ENCODE measurements at places on chromosomes 6 and 20.

- H3K4me3 ChIP-seq: no peak overlapping the region
- H3K27ac ChIP-seq: no peak overlapping the region
- H3K27me3 ChIP-seq: no peaks in the 10 kb centered on the region
- H3K4me1 ChIP-seq: no peaks in the 10 kb centered on the region
Measured at GRCh38 chr20:9088556-9088955, 19.7 kb downstream of the PLCB4 start.

DNA sequence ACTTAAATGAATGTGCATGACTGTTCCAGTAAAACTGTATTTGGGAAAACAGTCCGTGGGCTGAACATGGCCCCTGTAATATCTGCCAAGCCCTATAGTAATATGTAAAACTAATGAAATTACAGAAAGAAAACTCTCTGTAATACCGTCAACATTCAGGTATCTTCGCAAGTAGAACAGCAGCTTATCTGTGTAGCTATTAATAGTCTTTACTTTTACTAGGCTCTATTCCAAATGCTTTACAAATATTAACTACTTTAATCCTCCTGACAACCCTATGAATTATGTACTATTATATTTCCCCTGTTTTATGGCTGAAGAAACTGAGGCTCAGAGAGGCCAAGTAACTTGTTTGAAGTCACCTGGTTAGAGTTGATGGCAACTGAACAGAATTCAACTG lies 57.1 kb downstream of the DAAM2 start:
- H3K4me3 ChIP-seq: no peak overlapping the region
- no peaks in the 10 kb centered on the region for H3K4me1 ChIP-seq

DNA sequence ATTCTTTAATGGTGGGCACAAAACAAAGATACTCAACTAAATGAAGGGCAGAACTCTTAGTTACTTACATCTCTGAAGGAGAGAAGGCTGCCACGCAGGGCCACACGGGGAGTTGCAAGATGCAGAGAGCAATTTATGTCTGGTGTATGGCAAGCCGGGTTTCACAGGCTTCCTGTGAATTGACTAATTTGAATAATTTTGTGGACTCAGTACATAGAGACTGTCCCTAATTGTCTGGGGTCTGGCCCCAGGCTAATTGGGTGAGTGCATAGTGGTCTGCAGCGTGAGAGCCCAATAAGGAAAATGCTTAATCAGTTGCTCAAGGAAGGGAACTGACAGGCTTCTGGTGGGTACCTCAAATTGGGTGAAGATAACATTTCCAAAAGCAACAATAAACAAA lies 205.7 kb downstream of the OTOR start:
- H3K27me3 ChIP-seq: no peaks in the 10 kb centered on the region
- no peak overlapping the region for H3K27ac ChIP-seq
- no peaks in the 10 kb centered on the region for H3K4me1 ChIP-seq
- H3K4me3 ChIP-seq: no peak overlapping the region

- no peak overlapping the region for H3K27ac ChIP-seq
- H3K4me3 ChIP-seq: no peak overlapping the region
Measured at GRCh38 chr6:26420688-26421171, 18.7 kb downstream of the BTN3A1 start.

DNA sequence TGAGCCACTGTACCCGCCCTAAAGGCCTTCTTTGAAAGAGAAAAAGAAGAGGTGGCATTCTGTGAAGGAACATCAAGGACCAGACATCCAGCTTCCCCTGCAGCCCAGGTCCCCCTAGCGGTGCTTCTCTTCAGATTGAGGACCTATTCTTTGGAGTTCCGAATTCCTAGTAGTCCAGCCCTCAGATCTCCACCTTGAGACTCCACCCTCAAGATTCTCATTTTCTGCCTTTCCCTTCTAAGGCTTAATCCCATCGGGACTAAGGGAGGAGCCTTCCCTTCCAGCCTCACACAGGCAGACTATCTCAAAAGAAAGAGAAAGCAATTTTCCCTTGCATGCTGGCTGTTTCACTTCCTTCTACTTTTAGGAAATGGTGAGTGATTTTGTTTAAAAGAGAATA lies 32.5 kb downstream of the MUC22 start:
- DNase-seq: no peak
- H3K36me3 ChIP-seq: no peaks in the 10 kb centered on the region
- H3K4me1 ChIP-seq: peaks cover 1% of the 10 kb centered on the region
- no peak overlapping the region for H3K4me3 ChIP-seq
- H3K27ac ChIP-seq: no peak overlapping the region
- peaks cover 9% of the 10 kb centered on the region for H3K27me3 ChIP-seq

- no peaks in the 10 kb centered on the region for H3K4me1 ChIP-seq
- no peak for DNase-seq
Measured at GRCh38 chr6:170250455-170250854, 40.4 kb downstream of the DLL1 start.

DNA sequence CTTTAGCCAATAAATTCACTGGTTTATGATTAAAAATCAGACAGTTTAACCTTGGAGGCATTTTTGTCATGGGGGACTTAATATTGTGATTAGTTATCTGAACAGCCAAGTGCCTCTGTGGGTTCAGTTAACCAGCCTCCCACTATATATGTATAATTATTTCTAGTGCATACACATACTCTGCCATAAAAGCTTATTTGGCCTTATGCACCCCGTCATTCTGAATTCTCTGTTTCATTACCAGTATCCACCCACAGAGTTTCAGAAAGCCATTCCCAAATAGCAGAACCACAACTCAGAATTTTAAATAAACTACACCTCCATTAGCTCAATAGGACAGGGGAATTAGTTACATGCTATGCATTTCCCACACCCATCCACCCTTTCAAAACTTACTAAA lies 279.7 kb downstream of the ZFAND3 start:
- H3K36me3 ChIP-seq: peaks cover 3% of the 10 kb centered on the region
- no peak overlapping the region for H3K4me3 ChIP-seq
- DNase-seq: no peak

DNA sequence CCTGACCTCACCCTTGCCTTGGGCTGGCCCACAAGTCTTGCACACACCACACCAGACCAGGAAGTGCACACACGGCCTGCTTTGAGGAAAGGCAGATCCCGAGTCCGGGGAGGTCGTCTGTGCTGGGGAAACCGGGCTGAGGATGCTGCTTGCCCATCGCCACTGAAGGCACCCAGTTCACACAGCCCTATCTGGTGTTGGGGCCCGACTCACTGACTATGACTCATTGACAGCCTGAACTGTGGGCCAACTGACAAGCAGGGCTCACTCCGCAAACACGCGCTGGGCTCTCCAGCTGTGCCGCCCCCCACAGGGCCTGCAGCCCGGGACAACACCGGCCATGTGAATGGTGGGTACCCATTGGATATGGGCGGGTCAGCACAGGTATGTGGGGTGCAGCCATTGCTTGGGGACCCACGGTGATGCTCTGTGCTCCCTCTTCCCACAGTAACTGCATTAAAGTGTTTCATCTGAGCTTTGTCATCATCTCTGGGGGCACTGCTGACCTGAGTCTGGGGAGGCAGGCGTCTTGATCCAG lies 1.6 kb downstream of the SAMD10 start:
- H3K36me3 ChIP-seq: peaks cover 43% of the 10 kb centered on the region
- DNase-seq: peak; percentile 60
- H3K27me3 ChIP-seq: no peaks in the 10 kb centered on the region
- H3K4me1 ChIP-seq: peaks cover 56% of the 10 kb centered on the region
- peak overlapping the region; percentile 79 for H3K27ac ChIP-seq
- H3K4me3 ChIP-seq: peak overlapping the region; percentile 83

DNA sequence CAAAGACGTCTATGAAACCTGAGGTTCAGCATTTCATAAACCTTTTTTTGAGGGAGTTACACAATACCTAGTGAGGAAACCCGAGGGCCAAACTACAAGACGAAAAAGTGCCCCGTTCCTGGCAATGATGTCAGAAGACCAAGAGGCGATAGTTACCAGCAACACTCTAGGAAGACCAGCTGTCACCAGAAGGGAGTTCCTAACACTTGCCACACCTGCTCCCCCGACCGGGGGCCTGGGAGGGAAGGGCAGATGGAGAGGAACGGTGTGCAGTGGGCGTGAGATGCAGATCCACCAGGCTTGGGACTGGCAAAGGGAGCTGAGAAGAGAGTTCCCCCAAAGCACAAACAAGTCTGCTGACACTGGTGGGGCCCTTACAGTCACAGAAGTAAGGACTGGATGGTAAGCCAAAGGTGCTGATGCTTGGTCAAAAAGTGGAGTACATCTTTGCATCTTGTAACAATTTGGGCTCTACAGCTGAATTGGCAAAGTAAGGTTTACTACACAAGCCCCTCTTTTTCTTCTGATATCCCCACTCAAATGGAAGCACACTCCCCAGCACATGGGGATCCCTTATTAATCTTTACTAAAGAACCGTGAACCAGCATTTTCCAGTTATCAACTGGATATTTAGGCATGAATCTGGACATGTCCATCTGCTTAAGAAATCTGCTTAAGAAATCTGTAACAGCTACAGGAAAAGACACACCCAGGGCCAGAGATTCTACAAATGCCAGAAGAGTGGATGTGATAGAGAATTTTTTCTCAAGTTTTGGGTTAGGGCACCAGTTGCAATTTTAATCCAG lies 38.5 kb downstream of the PANK2 start:
- no peak for DNase-seq
- no peak overlapping the region for H3K4me3 ChIP-seq
- peaks cover 26% of the 10 kb centered on the region for H3K4me1 ChIP-seq
- peaks cover 42% of the 10 kb centered on the region for H3K36me3 ChIP-seq
- H3K27ac ChIP-seq: no peak overlapping the region
- no peaks in the 10 kb centered on the region for H3K27me3 ChIP-seq

DNA sequence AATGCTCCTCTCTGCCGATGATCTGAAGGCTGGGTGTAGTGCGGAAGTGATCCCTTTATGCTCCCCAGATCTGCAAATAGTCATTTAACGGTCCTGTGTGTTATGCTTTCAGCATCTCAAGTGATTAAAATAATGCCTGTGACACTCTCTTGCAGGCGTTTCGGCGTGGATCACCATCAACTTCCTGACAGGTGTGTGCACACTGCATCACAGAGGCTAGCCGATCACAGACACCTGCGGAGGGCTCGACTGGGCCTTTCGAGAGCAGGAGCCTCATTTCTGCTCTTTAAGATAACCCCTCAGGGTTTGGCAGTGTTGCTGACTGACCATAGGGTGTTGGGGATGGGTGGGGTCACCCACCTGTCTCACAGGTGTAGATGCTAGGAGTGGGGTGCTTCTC lies 20.0 kb downstream of the ENTPD6 start:
- H3K4me1 ChIP-seq: no peaks in the 10 kb centered on the region
- DNase-seq: no peak
- H3K27me3 ChIP-seq: no peaks in the 10 kb centered on the region
- H3K36me3 ChIP-seq: peaks cover 12% of the 10 kb centered on the region

DNA sequence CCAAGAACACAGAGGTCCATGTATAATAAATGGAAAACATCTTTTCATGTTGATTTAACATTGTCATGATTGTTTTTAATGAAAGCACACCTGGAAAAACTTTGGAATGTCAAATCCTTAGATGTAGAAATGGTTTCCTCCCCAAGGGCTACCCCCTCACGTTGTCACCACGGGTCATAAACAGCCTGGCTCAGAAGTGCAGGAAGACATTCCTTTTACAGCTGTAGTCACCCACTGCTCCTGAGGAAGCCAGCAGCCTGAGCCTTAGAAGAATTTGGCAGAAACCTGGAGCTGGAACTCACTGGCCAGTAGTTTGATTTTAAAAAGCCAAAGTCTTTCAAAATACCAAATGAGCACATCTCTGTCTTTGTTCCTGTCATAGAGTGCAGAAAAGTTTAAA lies 23.7 kb downstream of the ADGRF5 start:
- no peaks in the 10 kb centered on the region for H3K4me1 ChIP-seq
- no peak overlapping the region for H3K4me3 ChIP-seq
- no peak for DNase-seq
- no peaks in the 10 kb centered on the region for H3K36me3 ChIP-seq
- peaks cover 3% of the 10 kb centered on the region for H3K27me3 ChIP-seq

DNA sequence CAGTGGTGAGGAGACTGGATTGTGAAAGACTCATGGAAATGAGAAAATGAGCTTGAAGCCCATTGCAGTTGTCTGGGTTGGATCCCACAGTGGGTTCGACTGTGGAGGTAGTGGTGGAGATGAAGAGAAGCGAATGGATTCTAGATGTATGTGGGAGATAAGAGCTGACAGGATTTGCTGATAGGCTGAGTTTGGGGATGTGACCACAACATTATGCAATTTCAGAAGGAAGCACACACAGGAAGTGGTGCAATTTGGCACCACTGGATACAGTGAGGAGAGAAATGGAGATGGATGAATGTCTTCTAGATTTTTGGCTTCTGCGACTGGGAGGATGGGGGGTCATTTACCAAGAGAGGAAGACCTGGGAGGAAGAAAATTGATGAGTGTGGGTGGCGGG lies 64.4 kb upstream of the MAFB start:
- H3K27me3 ChIP-seq: peaks cover 3% of the 10 kb centered on the region
- H3K4me1 ChIP-seq: peaks cover 30% of the 10 kb centered on the region
- no peaks in the 10 kb centered on the region for H3K36me3 ChIP-seq
- H3K4me3 ChIP-seq: no peak overlapping the region
- no peak for DNase-seq
- H3K27ac ChIP-seq: no peak overlapping the region

DNA sequence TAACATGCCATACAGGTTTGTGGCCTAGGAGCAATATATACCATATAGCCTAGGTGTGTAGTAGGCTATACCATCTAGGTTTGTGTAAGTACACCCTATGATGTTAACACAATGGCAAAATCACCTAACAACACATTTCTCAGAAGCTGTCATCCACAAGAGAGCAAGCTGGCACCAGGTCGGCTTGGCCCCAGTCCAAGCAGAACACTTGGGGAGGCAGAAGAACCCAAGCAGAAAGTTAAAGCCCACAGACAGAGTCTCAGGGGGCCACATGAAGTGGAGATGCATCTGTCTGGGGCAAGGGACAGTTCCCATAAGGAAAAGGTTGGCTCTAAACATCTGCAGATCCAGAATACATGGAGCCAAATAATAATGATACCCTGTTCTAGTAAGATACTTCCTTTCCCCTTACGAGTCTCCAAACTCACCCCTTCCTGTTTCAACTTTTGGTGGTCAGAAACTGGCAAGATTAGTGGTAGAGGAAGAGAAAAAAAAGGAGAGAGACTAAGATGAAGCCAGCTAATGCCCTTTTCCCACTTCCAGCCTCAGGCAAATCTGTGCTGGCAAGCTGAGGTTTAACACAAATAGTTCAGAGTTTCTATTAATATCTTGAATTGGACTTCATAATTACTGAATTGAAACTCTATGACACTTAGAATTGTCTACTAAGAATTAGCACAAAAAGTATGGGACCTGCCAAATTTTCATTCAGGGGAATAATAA lies 29.5 kb downstream of the TCF21 start:
- DNase-seq: no peak
- peaks cover 3% of the 10 kb centered on the region for H3K4me1 ChIP-seq
- no peaks in the 10 kb centered on the region for H3K36me3 ChIP-seq
- no peak overlapping the region for H3K4me3 ChIP-seq

DNA sequence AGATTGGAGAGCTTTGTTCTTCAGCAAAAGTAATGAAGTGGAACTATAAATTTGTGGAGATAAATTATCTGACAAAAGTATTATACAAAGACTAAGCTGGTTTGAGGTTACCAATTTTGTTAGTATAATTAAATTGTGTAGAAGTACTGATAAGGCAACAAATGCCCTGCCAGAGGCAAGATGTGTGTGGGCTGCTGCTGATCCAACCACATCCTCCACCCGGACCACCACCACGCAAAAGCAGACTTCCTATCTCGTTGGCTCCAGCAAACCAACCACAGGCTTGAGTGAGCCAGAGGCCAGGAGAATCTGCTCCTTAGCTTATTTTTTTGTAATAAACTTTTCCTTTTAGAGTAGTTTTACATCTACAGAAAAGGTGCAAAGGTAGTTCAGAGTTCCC lies 1.1 kb upstream of the MYLK4 start:
- no peak overlapping the region for H3K27ac ChIP-seq
- peaks cover 19% of the 10 kb centered on the region for H3K4me1 ChIP-seq
- H3K27me3 ChIP-seq: peaks cover 71% of the 10 kb centered on the region
- H3K36me3 ChIP-seq: no peaks in the 10 kb centered on the region
- no peak overlapping the region for H3K4me3 ChIP-seq
- DNase-seq: no peak
